ENCODE measurements at places on chromosomes 2 and 18.

DNA sequence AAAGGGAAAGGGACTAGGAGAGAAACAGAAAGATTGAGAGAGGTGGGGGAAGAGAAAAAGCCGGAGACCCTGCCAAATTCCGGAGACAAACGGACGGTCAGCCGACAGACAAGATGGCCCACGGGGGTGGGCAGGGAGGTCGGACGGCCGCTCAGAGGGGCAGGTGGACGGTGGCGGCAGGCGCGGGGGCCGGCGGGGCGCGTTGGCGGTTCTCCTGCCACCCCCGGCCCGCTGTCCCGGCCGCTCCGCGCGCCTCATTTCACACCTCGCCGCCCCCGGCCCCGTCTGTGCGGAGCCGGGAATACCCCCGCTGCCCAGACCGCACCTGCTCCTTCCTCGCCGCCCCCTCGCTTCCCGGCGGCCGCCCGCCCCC, 935 bp downstream of the SLC30A3 start:
- DNase-seq: no peak

- DNase-seq: peak; percentile 66
These were observed 70.2 kb downstream of the HRH4 start for GRCh38 chr18:24530630-24531111.

DNA sequence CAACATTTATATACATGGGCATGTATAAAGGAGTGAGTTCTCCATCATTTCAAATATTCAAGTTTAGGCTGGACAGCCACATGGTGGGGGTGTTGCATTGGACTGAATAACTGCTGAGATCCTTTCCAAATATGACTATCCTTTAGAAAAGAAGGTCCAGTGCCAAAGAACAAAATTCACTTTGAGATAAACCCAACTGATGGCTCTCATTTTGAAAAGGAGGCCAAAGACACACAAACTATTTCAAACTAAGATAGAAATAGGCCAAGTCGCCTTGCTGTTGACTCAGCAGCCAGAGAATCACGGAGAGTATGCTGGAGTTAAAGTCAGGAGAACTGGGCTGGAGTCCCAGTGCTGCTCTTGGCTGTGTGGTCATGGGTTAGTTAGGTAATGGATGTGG, 204.5 kb upstream of the LRATD1 start:
- peak; percentile 78 for DNase-seq

- peak; percentile 47 for DNase-seq
These were observed 222.3 kb downstream of the SH3RF3 start for GRCh38 chr2:109351164-109351756.

DNA sequence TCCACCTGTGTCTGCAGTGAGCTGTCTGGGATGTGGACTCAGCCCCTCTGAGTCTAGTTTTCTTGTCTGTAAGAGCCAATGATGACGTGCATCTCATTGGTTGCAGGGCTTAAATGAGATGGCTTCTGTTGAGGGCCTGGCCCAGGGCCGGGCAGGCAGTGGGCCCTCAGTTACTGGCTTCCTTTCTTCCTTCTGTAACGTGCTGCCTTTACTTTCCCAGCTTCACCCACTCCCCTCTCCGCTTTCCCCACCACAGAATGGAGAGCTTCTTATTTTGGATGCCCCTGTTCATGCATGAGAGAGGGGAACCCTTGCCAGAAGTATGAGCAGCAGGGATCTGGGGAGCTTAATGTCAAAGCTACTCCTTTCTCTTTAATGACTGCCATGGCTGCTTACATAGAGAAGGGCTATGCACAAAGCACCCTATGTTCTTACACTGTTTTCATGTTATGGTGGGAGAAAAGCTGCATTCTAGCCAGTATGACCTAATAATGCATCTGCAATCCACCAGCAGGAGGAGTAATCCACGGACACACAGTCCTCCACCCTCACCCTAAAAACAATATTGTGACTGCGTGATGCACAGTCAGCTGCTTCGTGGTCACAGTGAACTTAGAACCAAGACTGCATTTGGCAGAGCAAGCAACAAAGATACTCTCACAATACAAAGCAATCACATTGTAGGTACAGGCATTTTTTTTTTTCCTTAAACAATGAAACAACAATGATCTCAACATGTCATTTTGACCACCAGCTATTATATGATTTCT, 37.2 kb downstream of the CREG2 start:
- peak; percentile 34 for DNase-seq

DNA sequence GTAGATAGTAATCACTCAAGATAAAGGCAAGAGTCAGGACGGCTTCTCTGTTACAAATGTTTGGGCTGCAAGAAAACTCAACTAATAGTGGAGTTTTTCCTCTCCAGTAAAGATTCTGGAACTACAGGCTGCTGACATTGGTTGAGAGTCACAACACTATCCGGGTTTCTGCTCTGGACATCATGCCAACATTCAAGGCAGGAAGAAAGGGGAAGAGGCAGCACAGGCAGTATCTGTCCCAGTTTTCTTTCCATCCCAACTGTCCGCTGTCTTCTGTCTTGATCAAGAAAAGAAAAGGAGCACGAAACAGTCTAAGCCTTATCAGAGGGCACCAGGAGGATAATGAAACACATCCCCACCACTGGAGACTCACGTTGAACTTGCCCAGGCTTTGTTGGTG, 132.1 kb downstream of the MAIP1 start:
- DNase-seq: no peak

DNA sequence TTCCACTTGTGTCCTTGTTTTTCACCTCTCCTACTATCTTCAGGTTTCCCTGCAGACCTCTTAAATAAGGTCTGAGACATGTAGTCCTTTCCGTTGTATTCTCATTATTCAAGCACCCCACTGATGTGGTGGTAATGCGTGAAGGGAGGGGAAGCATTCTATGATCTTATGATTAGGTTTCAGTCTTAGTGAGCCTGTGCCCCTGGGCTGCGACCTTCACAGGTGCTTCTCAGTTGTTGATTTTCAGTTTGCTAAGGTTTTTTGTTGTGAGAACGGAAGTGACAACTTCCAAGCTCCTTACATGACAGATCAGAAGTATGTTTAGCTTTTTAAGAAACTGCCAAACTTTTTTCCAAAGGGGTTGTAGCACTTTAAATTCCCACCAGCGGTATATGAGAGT, 41.3 kb downstream of the VPS54 start:
- no peak for DNase-seq

DNA sequence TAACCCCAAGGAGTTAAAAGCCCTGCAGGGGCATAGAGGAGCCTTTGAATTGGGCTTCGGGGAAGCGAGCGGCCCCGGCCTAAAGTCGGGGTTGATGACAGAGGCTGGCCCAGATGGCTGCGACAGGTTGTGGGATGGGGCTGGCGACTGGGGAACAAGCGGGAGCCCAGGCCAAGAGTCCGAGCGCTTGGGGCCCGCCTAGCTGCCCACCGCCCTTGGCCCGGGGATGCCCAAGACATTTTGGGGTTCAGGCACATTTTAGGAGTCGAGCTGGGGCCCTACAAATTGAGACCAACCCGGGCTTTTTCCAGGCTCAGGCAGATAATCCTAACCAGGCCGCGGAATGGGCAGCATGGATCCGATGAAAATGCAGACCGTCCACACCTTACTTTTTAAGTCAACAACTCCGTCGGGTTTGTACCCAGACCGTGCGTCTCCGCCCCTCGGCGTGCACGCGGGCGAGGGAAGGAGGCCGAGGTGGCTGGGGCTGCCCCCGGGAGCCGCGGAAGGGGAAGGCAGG, 507 bp downstream of the RTKN start:
- DNase-seq: no peak

DNA sequence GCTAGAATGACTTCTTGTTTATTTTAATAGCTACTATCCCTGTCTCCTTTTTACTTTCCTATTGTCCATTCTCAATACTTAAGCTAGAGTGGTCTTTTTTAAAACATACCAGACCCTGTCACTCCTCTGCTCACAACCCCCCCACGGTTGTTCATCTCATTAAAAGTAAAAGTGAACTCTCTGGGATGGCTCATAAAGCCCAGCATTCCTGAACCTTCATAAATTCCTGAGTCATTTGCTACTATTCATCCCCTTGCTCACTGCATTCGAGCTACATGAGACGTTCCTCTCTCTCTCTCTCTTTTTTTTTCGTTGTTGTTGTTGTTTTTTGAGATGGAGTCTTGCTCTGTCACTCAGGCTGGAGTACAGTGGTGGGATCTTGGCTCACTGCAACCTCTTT, 148.7 kb upstream of the DSEL start:
- peak; percentile 75 for DNase-seq

GRCh38 chr2:204340511-204340910, 204.8 kb upstream of the PARD3B start:
- DNase-seq: no peak

GRCh38 chr18:59093668-59094067, 46.0 kb upstream of the SEC11C start:
- no peak for DNase-seq

DNA sequence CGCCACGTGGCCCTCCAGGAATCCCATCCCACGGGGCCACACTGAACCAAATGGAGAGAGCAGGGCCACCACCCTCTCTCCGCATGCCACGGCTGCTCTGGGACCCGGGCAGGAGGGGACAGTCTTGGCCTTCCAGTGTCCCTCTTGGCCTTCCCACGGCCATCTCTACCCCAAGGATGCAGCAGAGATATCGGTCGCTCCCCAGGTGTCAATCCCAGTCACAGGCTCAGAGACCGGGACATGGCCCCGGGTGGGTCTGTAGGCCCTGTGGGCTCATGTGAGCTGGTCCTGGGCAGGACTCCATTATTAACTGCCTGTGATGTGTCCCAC, 15.3 kb downstream of the CAPN10 start:
- DNase-seq: no peak

- peak; percentile 58 for DNase-seq
These were observed 39.3 kb downstream of the AP1S3 start for GRCh38 chr2:223797811-223798721.

DNA sequence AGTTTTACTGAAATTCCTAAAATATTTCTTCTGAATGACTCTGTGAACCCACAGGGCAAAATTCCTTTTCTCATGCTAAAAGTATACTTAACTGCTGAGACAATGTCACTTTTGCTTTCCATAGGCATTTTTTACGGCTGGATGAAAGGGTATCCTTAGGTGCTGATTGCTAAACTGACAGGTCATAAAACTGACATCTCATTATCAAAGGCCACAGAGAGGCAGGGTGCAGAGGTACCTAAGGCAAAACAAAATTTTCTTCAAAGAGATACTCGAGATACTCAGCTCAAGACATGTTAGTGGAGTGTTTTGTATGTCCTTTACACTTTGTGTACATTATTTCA, 62.0 kb upstream of the WDR75 start:
- peak; percentile 91 for DNase-seq

- DNase-seq: no peak
These were observed 1328.6 kb upstream of the SLC39A10 start for GRCh38 chr2:194328456-194328855.

- DNase-seq: no peak
These were observed 539.3 kb downstream of the TNS1 start for GRCh38 chr2:217463402-217464075.

GRCh38 chr18:48351216-48352050, 57.8 kb downstream of the ZBTB7C start:
- DNase-seq: no peak

GRCh38 chr2:164115806-164116205, 380.0 kb upstream of the FIGN start:
- no peak for DNase-seq

GRCh38 chr2:29235411-29235810, 120.2 kb downstream of the CLIP4 start:
- DNase-seq: no peak

GRCh38 chr2:19753818-19754217, 148.0 kb downstream of the TTC32 start:
- DNase-seq: no peak

DNA sequence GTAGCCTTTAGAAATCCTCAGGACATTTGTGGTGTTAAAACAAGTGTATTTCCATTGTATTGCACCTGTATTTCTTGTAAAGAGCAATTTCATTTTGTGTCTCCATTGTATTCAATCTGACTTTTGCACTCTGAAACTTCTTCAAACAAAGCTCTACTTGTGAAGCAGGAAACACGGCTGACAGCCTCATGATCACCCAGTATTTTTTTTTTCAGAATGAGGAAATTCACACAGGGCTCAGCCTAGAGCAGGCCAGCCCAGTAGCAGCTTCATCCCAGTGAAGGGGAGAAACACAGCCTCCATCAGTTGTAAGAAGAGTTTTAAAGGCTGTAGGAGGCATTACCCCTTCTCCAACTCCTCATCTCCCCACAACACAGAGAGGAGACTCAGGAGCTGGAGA, 175.9 kb upstream of the KLHL29 start:
- DNase-seq: no peak

DNA sequence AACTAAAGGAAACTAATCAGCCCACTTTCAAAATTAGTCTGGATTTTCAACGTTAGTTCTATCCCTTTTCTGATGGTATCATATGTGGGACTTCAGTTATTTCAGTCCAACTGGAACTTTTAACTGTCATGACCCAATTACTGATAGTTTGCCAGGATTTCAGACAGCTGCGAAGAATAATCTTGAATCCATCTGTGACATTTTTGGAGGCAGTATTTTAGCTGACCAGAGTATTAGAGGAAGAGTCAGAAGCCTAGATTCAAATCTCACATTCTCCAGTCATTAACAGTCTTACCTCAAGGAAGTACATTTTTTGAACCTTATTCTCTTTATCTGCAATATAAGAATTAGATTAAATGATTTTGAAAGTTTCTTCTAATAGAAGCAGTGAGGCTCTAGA, 81.3 kb downstream of the PTRHD1 start:
- no peak for DNase-seq

GRCh38 chr2:45009303-45009927, at the start of gene SIX2:
TSS of gene SIX2 (minus strand) at chr2:45009452. CDS start at chr2:45009110, 342 bp downstream.
- peak; percentile 88 for DNase-seq

GRCh38 chr2:240300261-240300821, 135.1 kb upstream of the GPC1 start:
- DNase-seq: no peak

All from fibroblast of skin of right quadriceps (primary cell).